ENCODE measurements at places on chromosomes 6 and 20. TPM values are rescaled to one million over a fixed set of nuclear protein-coding genes. Genes with fewer than 3 reads are reported as not detected.

DNA sequence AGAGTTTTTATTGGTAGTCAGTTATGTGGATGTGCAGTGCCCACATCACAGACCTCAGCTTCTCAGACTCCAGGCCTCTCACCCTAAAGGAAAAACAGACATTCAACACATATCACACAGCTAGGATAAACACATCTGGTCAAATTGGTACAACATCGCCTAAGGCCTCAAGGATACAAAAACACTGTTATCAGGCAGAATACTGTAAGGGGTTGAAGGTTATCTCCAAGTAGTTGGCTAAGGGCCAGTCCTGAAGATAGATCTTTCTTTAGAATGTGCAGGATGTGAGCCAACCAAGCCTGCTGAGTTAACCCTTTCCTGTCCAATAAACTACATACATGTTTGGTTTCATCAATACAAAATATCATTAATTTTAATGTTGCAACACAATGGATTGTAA lies 308.4 kb upstream of the GJE1 start:
- H3K27ac ChIP-seq, result no peak overlapping the region
- no peaks in the 10 kb centered on the region for H3K27me3 ChIP-seq
- DNase-seq, result no peak
- H3K4me1 ChIP-seq, result no peaks in the 10 kb centered on the region

DNA sequence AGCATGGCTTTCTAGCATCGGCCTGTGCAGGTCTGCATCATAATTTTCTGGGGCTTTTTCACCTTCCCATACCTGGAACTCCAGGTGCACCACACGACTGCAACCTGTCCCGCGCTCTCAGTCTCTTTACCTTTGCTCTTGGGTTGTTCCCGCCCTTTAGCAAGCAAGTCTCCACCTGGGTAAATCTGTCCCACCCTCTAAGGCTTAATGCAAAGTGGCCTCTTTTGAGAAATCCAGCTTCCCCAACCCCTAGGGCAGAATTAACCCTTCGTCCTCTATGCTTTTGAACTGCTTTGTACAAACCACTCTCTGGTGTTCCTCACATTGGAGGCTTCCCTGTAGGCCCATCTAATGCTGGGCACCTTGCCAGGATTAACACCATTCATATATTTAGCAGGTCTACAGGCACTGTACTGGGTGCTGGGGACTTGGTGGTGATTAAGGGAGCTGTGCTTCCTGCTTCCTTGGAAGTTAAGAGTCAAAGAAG lies 2.8 kb downstream of the ITPR3 start:
- no peak for DNase-seq
- H3K27me3 ChIP-seq, result no peaks in the 10 kb centered on the region
- H3K27ac ChIP-seq, result no peak overlapping the region
- H3K4me1 ChIP-seq, result peaks cover 26% of the 10 kb centered on the region
- H3K36me3 ChIP-seq, result peaks cover 2% of the 10 kb centered on the region

DNA sequence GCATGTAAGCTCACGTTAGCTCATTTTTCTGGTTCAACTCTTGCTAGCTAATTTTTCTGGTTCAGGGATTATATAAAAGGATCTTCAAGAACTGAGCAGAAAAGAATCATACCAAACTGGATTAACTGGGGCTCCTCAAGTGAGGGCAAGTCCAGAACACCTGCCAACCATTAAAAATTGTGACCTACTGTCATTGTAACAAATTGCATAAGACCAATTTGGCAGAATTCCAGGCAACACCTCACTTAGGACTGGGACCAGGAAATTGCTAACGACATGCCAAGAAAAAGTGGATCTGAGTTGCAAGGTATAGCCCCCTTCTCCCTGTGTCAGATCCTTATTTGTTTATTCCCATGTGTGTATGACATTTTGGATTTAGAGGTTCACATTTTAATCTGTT lies 216.6 kb downstream of the HIVEP2 start:
- H3K36me3 ChIP-seq, result no peaks in the 10 kb centered on the region
- H3K4me1 ChIP-seq, result no peaks in the 10 kb centered on the region
- H3K4me3 ChIP-seq, result no peak overlapping the region
- H3K27me3 ChIP-seq, result no peaks in the 10 kb centered on the region

- H3K27ac ChIP-seq, result no peak overlapping the region
- no peak for DNase-seq
- H3K4me3 ChIP-seq, result no peak overlapping the region
- H3K4me1 ChIP-seq, result no peaks in the 10 kb centered on the region
- H3K27me3 ChIP-seq, result no peaks in the 10 kb centered on the region
Measured at GRCh38 chr20:17610566-17611289, 40.9 kb downstream of the DSTN start.

DNA sequence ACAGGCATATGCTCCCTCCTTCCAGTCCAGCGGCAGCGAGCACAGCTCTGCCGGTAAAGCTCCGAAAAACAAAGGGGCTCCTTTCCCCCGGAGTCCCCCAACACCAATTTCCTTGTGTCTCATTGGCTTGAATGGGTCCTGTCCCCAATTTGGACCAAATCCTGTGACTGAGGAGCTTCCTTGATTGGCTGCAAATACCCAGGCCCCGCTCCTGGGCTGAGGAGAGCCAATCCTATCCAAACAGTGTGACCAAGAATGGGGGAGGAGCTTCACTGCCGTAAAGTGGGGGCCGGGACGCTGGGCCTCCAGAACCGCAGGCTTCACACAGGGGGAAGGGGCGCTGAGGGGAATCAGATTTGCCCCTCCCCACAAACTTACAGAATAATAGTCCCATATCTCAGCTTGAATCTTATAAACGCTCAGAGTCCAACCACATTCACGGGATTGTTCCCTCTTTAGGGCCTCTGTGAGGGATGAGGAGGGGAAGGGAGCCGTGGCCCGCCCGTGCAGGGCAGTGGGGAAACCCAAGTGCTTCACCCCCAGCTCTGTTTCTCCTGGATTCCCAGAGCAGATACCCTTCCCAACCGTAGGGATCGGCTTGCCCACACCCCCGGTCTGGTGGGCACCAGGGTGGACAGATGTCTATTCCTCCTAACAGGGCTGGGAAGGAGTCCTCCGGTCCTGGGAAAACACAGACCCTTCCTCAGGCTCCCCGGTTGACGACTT lies 141.0 kb upstream of the MLN start:
- H3K4me3 ChIP-seq, result no peak overlapping the region
- H3K27me3 ChIP-seq, result peaks cover 8% of the 10 kb centered on the region
- H3K27ac ChIP-seq, result no peak overlapping the region
- H3K36me3 ChIP-seq, result no peaks in the 10 kb centered on the region
- DNase-seq, result no peak
- H3K4me1 ChIP-seq, result no peaks in the 10 kb centered on the region

DNA sequence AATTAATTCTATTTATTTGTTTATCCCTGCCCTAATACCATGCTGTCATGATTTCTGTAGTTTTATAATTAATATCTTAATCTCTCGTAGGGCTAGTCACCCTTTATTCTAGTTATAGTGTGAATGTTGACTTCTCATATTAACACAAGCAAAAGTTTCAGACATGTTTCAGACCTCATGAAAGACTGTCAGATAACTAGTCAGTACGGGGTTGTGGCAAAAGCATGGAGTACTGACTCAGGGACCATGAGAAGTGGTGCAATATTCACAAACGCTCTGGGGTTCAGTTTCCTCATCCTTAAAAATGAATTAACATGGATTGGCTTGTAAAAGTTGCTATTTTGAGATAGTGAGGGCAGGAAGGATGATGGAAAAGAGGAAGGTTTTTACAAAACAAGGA lies 148.9 kb downstream of the TMEM200A start:
- H3K4me3 ChIP-seq, result no peak overlapping the region
- H3K27ac ChIP-seq, result no peak overlapping the region
- no peak for DNase-seq
- peaks cover 6% of the 10 kb centered on the region for H3K4me1 ChIP-seq
- no peaks in the 10 kb centered on the region for H3K36me3 ChIP-seq
- no peaks in the 10 kb centered on the region for H3K27me3 ChIP-seq

DNA sequence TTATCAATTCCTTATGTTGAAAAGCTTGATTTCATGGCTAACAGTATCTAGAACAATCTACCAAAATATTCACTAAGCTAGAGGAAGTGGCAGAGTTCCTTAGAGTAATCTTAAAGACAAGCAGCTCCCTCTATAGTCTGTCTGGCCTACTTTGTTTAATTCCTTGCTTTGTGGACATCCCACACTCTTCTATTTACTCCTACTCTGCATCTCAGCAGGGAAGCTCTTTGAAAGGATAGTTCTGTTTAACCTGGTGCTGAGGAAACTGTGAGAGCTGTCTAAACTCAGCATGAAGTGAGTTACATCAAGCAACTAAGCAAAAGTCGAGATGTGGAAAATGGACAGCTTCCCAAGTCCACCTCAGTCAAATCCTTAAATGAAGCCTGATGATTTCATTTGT lies 4.3 kb downstream of the REV3L start:
- peak; percentile 49 for DNase-seq
- 0 out of 2 replicates have a peak overlapping the region, but pooled peaks have one; percentile 0 for H3K4me3 ChIP-seq
- peaks cover 12% of the 10 kb centered on the region for H3K4me1 ChIP-seq

DNA sequence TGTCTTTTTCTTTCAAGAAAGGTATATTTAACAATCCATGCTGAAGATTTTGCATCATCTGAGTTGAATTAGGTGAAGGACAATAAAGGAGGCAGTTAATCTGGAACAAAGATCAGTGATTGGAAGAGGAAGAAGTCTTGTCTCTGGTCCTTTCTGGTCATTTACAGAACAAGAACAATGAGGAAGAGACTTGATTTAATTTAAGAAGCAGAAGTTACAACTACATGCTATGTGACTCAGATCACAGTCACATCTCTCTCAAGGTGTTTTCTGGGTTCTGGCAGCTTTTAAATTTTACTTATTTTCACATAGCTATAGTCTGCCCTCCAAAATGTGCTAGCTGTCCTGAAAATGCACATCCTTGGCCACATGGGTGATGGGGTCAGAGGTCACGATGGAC lies 53.5 kb upstream of the DEK start:
- DNase-seq, result no peak
- no peak overlapping the region for H3K27ac ChIP-seq
- H3K4me1 ChIP-seq, result no peaks in the 10 kb centered on the region
- no peak overlapping the region for H3K4me3 ChIP-seq
- H3K27me3 ChIP-seq, result no peaks in the 10 kb centered on the region

DNA sequence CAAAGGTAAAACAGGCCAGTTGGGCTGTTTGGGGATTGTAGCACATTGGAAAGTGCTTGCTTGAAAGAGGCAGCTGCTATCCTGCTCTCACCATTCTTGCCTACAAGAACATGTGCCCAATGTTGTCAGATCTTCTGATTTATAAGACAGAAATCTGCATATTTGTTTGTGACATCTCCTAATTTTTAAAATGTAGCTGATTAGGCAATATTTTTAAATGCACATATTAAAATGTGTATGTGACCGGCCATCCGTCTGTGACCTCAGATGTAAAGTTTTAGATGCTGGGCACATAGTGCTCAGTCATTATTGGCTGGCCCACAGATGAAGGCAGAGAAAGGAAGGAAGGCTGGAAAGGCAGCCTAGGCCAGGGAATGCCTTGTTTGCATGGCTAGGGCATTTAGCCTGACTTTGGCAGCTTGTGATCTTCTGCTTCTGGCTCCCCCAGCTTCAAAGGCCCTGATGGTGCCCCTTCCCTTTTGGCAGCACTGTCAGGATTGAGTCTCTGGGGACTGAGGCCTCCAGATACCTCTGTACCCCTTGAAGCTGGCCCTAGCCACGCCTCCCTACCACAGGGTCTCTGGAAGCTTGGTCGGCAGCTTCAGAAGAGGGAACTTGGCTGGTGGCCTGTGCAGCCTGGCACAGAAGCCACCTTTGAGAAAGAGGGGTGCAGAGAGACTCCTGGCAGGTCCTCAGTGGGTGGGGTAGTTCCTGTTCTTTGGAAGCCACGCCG lies 6.4 kb downstream of the SNPH start:
- no peak overlapping the region for H3K4me3 ChIP-seq
- H3K4me1 ChIP-seq, result no peaks in the 10 kb centered on the region
- H3K27ac ChIP-seq, result no peak overlapping the region
- DNase-seq, result no peak
- no peaks in the 10 kb centered on the region for H3K27me3 ChIP-seq

DNA sequence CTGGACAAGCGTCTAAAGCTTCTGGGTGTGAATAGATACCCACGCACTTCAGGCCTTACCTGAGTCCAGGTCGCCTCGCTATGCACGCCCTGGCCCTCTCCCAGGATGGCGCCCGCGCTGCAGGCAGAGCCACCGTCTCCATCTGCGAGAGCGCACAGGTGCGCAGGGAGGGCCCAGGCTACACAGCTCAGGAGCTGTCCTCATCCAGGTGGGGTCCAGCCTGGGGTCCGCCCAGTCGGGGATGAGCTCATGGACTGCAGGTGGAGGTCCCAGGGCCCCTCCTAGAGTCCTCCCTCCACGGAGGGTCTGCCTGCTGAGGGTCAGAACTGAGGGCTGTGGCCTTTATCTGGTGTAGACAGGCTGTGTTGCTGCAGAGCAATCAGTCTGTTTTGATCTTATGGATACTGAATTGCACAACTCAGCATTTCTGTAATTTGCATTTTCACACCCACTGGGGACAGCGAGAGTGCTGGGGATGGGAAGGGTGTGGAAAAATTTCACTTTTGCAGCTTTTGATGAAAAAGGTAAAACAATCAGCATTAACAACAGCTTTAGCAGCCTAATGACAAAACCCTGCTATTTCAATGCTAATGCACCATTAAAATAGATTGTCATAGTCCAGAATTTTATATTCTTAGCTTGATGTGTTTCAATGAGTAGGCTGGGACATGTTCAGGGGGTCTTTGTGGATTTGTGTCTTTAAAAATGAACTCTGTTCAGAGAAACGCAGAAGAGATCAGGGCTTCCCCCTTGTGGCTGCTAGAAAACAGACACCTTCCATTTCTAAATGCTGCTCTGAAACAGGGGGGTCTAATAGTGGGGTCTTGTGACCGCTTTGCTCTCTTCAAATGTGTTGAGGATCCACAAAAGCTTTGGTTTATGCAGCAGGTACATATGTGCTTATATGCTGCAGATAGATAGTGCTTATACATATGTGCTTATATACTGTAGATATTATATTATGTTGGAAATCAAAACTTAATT lies 77.8 kb upstream of the PHACTR3 start:
- H3K36me3 ChIP-seq, result no peaks in the 10 kb centered on the region
- H3K4me3 ChIP-seq, result no peak overlapping the region
- DNase-seq, result no peak
- no peaks in the 10 kb centered on the region for H3K27me3 ChIP-seq
- no peaks in the 10 kb centered on the region for H3K4me1 ChIP-seq
- no peak overlapping the region for H3K27ac ChIP-seq

GRCh38 chr20:16158976-16159286 lies 414.3 kb downstream of the KIF16B start:
- no peak overlapping the region for H3K4me3 ChIP-seq
- DNase-seq, result no peak
- peaks cover 11% of the 10 kb centered on the region for H3K4me1 ChIP-seq
- H3K36me3 ChIP-seq, result no peaks in the 10 kb centered on the region
- no peak overlapping the region for H3K27ac ChIP-seq
- no peaks in the 10 kb centered on the region for H3K27me3 ChIP-seq

GRCh38 chr6:89590133-89590532 lies 48.4 kb downstream of the LYRM2 start:
- no peaks in the 10 kb centered on the region for H3K27me3 ChIP-seq
- H3K27ac ChIP-seq, result no peak overlapping the region
- H3K4me1 ChIP-seq, result no peaks in the 10 kb centered on the region
- H3K36me3 ChIP-seq, result no peaks in the 10 kb centered on the region
- no peak overlapping the region for H3K4me3 ChIP-seq

- H3K36me3 ChIP-seq, result no peaks in the 10 kb centered on the region
- H3K4me3 ChIP-seq, result peak overlapping the region; percentile 80
- peaks cover 10% of the 10 kb centered on the region for H3K27me3 ChIP-seq
- H3K4me1 ChIP-seq, result peaks cover 5% of the 10 kb centered on the region
Measured at GRCh38 chr6:1624851-1625781, 15.4 kb downstream of the FOXC1 start.

- peak overlapping the region; percentile 65 for H3K27ac ChIP-seq
- H3K4me1 ChIP-seq, result peaks cover 19% of the 10 kb centered on the region
Measured at GRCh38 chr6:35312076-35312800, 14.6 kb downstream of the DEF6 start.

IRF4 gene
- 498 TPM for total RNA-seq

ZKSCAN8 gene
- total RNA-seq, result 16.1 TPM

ABHD16B gene
- total RNA-seq, result not detected

CGA gene
- not detected for total RNA-seq

PANK2 gene
- total RNA-seq, result 39.6 TPM
